ENCODE measurements at places on chromosomes 16 and 17. TPM values are rescaled to one million over a fixed set of nuclear protein-coding genes. Genes with fewer than 3 reads are reported as not detected.

The RUNDC3A gene
- total RNA-seq: 0.34 TPM

The SNX20 gene
- not detected for total RNA-seq

The CRHR1 gene
- total RNA-seq: not detected

The TLE7 gene
- not detected for total RNA-seq

The RRN3 gene
- total RNA-seq: 32.2 TPM

The CSH1 gene
- not detected for total RNA-seq

The RTN4RL1 gene
- 0.54 TPM for total RNA-seq

The C1QTNF8 gene
- not detected for total RNA-seq

DNA sequence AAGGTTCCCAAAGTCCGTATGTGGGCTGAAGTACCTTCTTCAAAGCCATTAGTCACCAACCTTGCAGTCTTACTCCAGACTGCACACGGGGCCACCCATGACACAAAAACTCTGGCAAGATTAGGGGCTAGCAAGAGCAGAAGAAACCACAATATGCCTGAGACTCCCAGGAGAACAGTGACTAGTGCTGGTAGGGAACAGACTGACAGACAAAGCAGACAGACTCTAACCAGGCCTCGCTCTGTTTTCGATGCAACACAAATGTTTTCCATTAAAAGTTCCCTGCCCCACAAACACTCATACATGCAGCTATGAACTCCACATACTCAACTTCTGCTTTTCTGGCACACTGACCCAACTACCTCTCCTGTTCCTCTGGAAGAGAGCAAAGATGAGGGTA, 102.2 kb downstream of the HIC1 start:
- no peak overlapping the region for H3K27ac ChIP-seq
- H3K36me3 ChIP-seq: no peaks in the 10 kb centered on the region
- no peak overlapping the region for H3K4me3 ChIP-seq
- DNase-seq: no peak
- no peaks in the 10 kb centered on the region for H3K4me1 ChIP-seq
- H3K27me3 ChIP-seq: no peaks in the 10 kb centered on the region

- no peaks in the 10 kb centered on the region for H3K27me3 ChIP-seq
- no peak overlapping the region for H3K4me3 ChIP-seq
- H3K36me3 ChIP-seq: no peaks in the 10 kb centered on the region
- peaks cover 70% of the 10 kb centered on the region for H3K4me1 ChIP-seq
- peak; percentile 62 for DNase-seq
These were observed 67.7 kb upstream of the ARL4D start for GRCh38 chr17:43330876-43331639.

DNA sequence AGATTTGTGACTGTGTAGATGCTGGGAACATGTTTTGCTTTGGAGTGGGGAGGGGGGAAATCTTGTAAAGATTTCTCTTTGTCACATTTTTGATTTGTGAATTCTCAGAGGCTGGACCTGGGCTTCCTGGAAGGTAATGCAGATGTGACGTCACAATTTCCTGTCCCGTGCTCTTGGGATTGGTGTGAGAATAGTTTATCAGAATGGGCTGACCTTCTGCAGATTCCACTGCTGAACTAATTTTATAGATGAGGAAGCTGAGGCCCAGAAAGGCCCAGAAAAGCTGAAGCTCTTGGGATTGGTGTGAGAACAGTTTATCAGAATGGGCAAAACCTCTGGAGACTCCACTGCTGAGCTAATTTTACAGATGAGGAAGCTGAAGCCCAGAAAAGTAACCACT, 34.0 kb downstream of the HS3ST3B1 start:
- no peak overlapping the region for H3K27ac ChIP-seq
- no peak for DNase-seq
- H3K27me3 ChIP-seq: no peaks in the 10 kb centered on the region
- no peaks in the 10 kb centered on the region for H3K4me1 ChIP-seq

DNA sequence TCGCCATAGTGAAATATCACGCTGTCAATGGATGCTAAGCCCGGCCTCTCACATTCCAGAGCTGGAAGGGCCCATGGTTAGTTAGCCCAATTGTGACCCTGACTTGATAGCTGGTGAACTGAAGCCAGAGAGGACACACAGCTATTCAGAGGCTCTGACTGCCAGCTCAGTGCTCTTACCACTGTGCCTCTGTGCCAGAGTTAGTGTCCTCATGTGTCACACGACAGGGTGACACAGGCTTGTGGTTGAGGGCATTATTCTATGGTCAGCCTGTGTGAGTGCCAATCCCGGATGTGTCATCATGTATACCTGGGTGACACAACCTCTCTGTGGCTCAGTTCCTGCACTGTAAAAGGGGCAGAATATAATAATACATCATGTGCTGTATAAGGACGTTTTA, 2.5 kb upstream of the MT1X start:
- H3K4me1 ChIP-seq: peaks cover 8% of the 10 kb centered on the region
- no peak for DNase-seq
- H3K4me3 ChIP-seq: no peak overlapping the region
- no peak overlapping the region for H3K27ac ChIP-seq
- no peaks in the 10 kb centered on the region for H3K36me3 ChIP-seq

GRCh38 chr17:80060644-80061043, 24.2 kb downstream of the CCDC40 start:
- no peaks in the 10 kb centered on the region for H3K27me3 ChIP-seq
- H3K27ac ChIP-seq: no peak overlapping the region
- no peaks in the 10 kb centered on the region for H3K36me3 ChIP-seq
- no peak overlapping the region for H3K4me3 ChIP-seq
- H3K4me1 ChIP-seq: no peaks in the 10 kb centered on the region
- DNase-seq: no peak

DNA sequence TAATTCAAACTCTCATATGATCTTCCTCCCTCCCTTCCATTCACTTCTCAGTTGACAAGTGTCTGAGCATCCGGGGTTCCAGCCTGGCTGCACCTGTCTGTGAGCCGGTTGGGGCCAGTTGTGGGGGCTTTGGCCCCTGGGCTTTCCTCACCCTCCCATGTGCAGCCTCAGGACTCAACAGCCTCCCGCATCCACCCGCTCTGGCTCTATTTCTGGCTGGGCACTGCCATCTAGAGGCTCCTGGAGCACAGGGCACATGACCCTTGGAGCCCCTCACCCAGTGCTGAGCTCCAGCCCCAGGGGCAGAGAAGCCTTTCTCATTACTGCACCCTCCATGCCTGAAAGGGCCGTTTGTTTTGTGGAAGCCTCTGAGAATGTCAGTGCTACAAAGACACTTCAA, 43.3 kb downstream of the HAPSTR1 start:
- no peaks in the 10 kb centered on the region for H3K27me3 ChIP-seq
- no peaks in the 10 kb centered on the region for H3K36me3 ChIP-seq
- H3K4me1 ChIP-seq: no peaks in the 10 kb centered on the region
- peak; percentile 53 for DNase-seq
- no peak overlapping the region for H3K27ac ChIP-seq
- H3K4me3 ChIP-seq: no peak overlapping the region

DNA sequence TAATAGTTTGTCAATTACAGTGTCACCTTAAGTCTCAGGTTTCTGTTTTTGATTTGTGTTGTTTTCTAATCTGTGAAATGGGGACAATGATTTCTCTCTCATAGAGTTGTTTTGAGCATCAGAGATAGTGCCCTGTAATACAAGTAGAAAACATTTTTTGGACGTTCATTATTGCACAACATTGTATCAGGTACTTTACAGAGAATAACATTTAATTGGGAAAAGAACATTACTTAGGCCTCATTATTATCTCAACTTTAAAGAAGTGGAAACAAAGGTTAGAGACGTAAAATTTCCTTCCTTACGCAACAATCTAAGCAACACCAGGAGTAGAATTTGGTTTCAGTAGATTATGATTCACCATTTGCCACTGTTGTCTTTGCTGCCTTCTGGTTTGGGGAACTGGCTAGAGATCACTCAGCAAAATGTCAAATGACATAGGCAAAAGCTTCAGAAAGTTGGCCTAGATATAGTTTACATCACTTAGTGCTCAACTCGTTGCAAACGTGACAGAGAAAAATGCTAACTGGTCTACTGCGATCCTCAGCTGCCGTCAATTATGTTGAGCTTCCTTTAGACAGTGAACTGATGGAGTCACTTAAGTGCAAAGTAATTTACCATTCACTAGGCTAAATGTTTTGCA, 1026.8 kb downstream of the CDH11 start:
- no peak overlapping the region for H3K4me3 ChIP-seq
- no peaks in the 10 kb centered on the region for H3K27me3 ChIP-seq
- no peaks in the 10 kb centered on the region for H3K36me3 ChIP-seq
- no peaks in the 10 kb centered on the region for H3K4me1 ChIP-seq
- H3K27ac ChIP-seq: no peak overlapping the region
- DNase-seq: no peak

- H3K4me3 ChIP-seq: no peak overlapping the region
- peaks cover 13% of the 10 kb centered on the region for H3K4me1 ChIP-seq
- no peak for DNase-seq
- no peaks in the 10 kb centered on the region for H3K36me3 ChIP-seq
These were observed 7.0 kb upstream of the HID1 start for GRCh38 chr17:74979408-74980146.

GRCh38 chr17:52995147-52995546, 827.6 kb upstream of the KIF2B start:
- DNase-seq: no peak
- no peak overlapping the region for H3K27ac ChIP-seq
- H3K4me1 ChIP-seq: no peaks in the 10 kb centered on the region
- H3K27me3 ChIP-seq: no peaks in the 10 kb centered on the region
- H3K4me3 ChIP-seq: no peak overlapping the region

DNA sequence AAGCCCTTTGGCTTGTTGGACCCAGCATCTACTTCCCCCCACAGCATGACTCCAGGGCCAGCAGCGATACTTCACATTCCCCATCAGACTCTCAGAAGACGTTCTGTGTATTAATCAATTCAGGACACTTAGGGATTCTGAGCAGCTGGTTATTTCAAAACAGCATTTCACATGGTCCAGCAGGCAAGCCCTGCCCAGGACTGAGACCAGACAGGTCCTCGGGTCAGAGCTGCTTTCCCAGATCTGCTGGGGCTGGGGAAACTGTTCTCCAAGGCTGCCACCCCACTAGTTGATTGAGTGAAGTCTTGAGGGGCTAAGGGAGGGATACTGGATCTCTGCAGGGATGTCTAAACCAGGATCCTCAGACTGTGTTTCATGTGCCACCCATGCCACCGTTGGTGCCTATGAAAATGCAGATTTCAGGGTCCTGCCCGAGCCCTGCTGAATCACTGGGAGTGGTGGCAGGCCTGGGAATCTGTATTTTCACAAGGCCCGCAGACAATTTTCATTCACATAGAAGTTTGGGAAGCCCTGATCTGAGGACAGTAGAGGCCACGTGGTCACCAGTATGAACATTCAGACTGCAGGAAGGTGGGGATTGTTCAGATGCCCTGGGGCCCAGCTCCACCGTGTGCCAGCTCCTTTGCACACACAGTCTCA, 40.6 kb upstream of the CDH5 start:
- H3K36me3 ChIP-seq: no peaks in the 10 kb centered on the region
- H3K4me3 ChIP-seq: no peak overlapping the region
- peak overlapping the region; percentile 92 for H3K27ac ChIP-seq
- peaks cover 25% of the 10 kb centered on the region for H3K4me1 ChIP-seq

DNA sequence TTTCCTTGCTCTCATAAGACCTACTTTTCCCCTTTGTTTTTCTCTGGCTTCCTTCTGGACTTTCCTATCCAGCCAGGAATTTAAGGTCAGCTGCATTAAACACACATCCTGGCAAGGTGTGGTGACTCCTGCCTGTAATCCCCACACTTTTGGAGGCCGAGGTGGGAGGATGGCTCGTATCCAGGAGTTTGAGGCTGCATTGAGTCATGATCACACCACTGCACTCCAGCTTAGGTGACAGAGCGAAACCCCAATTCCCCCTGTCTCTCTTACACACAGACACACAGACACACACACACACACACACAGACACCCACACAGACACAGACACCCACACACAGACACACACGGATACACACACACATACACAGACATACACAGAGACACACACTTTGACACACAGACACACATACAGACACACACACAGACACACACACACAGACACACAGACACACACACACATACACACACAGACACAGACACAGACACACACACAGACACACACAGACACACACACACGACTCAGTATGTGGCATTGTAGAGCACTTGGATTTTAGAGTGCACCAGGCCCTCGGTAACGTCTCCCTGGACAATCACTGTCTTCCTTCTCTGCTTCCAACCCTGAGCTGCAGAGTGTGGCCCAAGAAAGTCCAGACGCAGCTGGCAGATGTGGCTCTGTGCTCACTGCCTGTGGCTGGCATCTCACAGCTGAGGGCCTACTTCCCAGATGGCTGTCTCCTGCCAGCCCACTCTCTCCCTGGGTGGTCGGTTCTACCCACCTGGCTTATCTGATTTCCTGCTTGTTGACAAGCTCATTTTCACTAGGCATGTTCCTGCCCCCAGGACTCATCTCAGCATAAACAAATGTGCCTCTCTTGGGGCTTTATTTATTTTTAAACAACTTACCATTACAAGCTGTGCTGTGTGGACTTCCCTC, 39.0 kb downstream of the NLRP1 start:
- H3K4me3 ChIP-seq: no peak overlapping the region
- H3K36me3 ChIP-seq: no peaks in the 10 kb centered on the region
- no peak overlapping the region for H3K27ac ChIP-seq

GRCh38 chr16:23061669-23062068, 87.6 kb downstream of the USP31 start:
- no peak for DNase-seq
- no peak overlapping the region for H3K27ac ChIP-seq
- no peaks in the 10 kb centered on the region for H3K27me3 ChIP-seq
- no peak overlapping the region for H3K4me3 ChIP-seq
- H3K4me1 ChIP-seq: no peaks in the 10 kb centered on the region
- H3K36me3 ChIP-seq: no peaks in the 10 kb centered on the region

All from Caco-2 (cell line).